ENCODE measurements at places on chromosomes 2 and 18.

GRCh38 chr2:29273685-29274611 is 158.7 kb downstream of the CLIP4 start:
- no peak for DNase-seq

DNA sequence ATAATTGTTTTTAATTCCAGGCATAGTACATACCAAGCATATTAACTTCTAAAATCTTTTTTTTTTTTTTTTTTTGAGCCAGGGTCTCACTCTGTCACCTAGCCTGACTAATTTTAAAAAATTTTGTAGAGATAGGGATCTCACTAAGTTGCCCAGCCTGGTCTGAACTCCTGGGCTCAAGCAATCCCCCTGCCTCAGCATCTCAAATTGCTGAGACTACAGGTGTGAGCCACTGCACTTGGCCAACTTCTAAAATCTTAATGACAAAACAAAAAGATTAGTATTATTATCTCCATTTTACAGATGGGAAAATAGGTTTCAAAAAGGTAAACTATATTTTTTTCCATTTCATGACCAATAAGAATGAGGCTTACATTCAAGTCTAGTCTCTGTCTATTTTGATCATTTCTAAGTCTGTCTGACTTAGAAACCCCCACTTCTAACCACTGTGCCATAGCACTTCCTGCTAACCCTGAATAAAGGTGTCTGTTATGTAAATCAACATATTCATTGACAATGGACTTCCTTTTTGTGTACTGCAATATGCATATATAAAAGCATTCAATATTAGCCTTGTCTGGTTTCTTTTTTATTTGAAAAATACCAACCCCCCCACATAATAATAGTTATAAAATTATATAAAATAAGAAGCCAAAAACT is 28.7 kb upstream of the ZEB2 start:
- no peak for DNase-seq

DNA sequence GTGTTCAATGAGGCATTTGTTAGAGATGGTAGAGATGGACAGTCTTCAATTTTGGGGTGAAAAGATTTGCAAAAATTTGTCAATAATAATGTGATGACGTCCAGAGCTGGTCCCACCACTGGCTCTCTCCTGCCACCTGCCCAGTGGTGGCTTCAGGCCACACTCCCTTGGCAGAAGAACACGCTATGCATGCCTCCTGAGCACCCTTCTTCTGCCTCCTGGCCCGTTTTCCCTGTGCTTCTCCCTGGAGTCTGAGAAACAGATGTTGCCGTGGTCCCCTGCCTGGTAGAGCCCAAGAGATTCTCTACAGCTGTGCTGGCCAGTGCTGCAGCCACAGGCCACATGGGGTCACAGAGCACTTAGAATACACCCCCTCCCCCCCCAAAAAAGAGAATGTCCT is 33.6 kb downstream of the INPP5D start:
- no peak for DNase-seq

DNA sequence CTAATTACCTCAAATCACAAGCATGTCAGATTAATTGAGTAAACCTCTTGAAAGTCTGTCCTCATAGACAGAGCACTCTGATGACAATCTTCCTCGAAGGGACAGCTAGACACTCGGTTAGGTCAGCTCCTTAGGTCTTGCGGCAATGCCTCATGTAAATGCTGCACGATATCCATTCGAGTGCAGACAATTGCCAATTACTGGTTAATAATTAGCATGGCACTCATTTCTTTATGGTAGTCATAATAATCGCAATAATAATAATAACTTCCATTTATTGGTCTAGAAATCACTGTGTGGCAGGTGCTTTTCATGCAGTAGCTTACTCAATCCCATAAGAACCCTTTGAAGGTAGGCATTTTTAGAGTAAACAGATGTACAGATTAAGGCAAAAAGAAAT is 44.7 kb upstream of the DSC1 start:
- no peak for DNase-seq

DNA sequence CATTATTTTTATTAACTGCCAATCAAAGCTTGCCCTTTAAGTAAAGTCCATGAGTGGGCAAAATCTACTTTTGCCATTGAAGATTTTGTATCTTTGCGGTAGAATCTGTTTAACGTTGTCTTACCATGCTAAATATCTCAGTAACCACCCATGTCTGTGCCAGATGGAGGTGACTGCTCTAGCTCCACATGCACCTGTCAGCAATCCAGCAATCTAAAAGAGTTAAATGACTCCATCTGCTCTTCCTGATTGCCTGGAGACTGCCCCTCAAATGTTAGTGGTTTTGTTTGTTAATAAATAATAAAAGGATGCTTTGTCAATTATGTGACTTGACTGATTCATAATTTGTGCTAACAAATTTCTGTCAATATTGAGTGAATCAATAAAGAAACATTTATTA is 141.7 kb downstream of the RBM43 start:
- DNase-seq: no peak

GRCh38 chr2:239014458-239015217 is 166.8 kb downstream of the TWIST2 start:
- no peak for DNase-seq

DNA sequence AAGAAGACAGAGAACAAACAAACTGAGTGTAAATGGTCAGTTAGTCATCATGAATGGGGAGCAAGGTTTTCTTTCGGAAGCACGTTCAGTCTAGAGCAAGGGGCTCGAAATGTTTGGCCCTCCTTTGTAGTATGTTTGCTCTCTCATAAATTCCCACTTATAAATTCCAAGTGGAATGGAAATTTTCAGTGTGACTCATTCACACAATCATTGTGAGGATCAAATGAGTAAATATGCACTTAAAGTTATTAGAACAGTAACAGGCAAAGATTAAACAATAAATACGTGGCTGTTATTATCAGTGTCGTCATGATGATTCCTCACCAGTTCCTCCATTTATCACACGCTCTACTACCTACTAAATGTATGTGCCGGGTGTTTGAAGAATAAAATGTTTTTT is 10.5 kb downstream of the CNGA3 start:
- DNase-seq: no peak

- no peak for DNase-seq
Observed at GRCh38 chr18:36817039-36817438, 11.8 kb downstream of the TPGS2 start.

GRCh38 chr2:38789691-38790090 is 11.7 kb downstream of the GEMIN6 start:
- no peak for DNase-seq

GRCh38 chr18:24530630-24531111 is 70.2 kb downstream of the HRH4 start:
- DNase-seq: peak; percentile 25

Measured in muscle of leg (tissue), 16 donors.